ENCODE measurements at places on chromosomes 1 and 21.

- H3K4me1 ChIP-seq: no peaks in the 10 kb centered on the region
- H3K27ac ChIP-seq: no peak overlapping the region
- H3K27me3 ChIP-seq: peaks cover 61% of the 10 kb centered on the region
Observed at GRCh38 chr1:154862907-154863306, 7.2 kb downstream of the KCNN3 start.

DNA sequence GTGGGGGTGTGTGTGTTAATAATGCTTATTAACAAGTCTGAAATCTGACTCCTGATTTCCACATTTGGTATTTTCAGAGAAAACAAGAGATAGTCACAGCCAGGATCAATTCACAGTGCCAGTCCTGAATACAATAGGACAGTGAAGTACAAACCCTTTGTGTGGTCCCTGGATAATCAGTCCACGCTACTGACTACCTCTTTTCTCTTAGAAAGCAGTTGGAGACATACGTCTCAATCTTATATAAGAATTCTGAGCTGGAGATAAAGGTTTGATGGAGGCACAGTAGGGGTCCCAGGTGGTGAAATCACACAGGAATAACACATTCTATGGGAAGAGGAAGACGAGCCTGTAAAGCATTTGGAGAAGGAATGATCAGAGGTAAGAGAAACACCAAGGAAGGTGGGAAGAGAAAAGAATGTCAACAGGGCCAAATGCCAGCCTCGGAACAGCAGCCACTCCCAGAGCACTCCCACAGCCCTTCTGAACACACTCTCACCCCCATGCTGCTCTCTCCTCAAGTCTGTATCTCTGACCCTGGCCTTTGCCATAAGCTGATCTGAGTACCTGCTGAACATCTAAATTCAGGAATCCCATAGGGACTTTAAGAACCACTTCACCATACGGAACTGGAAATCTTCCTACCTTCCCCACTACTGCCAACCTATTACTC is 48.6 kb downstream of the TRAF5 start:
- H3K4me1 ChIP-seq: peaks cover 15% of the 10 kb centered on the region
- H3K27ac ChIP-seq: peak overlapping the region; percentile 80
- DNase-seq: no peak
- peaks cover 34% of the 10 kb centered on the region for H3K36me3 ChIP-seq
- H3K27me3 ChIP-seq: no peaks in the 10 kb centered on the region

- no peaks in the 10 kb centered on the region for H3K4me1 ChIP-seq
- no peaks in the 10 kb centered on the region for H3K27me3 ChIP-seq
- no peak overlapping the region for H3K4me3 ChIP-seq
- H3K27ac ChIP-seq: no peak overlapping the region
Observed at GRCh38 chr1:113012149-113012548, 56.2 kb upstream of the SLC16A1 start.

GRCh38 chr21:36437745-36438128 is 42.2 kb downstream of the CLDN14 start:
- H3K27ac ChIP-seq: no peak overlapping the region
- DNase-seq: no peak
- no peaks in the 10 kb centered on the region for H3K36me3 ChIP-seq
- H3K4me1 ChIP-seq: no peaks in the 10 kb centered on the region

DNA sequence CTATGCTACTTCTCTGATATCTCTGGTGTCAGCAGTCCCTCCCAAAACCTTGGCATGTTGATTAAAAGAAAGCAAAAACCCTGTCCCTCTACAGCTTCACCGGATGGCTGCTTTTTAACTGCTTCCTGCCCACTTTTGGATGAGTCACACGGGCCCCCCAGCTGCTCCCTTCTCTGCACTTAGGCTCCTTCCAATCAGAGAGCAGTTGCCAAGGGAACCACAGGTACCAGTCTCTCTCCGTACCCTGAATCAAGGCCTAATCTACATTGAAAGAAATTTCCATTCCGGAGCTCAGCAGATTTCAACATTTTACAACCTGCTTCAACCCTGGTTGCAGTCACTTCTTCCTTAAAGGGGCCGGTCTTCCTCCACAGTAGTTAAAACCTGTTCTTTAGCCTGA is 70.6 kb upstream of the GJB5 start:
- no peaks in the 10 kb centered on the region for H3K4me1 ChIP-seq
- no peak for DNase-seq
- peaks cover 43% of the 10 kb centered on the region for H3K27me3 ChIP-seq
- H3K27ac ChIP-seq: no peak overlapping the region
- H3K4me3 ChIP-seq: no peak overlapping the region

- H3K36me3 ChIP-seq: no peaks in the 10 kb centered on the region
- H3K4me3 ChIP-seq: no peak overlapping the region
- H3K27me3 ChIP-seq: no peaks in the 10 kb centered on the region
- no peak for DNase-seq
- no peaks in the 10 kb centered on the region for H3K4me1 ChIP-seq
- H3K27ac ChIP-seq: no peak overlapping the region
Observed at GRCh38 chr21:15421441-15421881, 308.3 kb upstream of the USP25 start.

GRCh38 chr1:166258017-166258416 is 91.2 kb upstream of the FAM78B start:
- H3K4me1 ChIP-seq: no peaks in the 10 kb centered on the region
- no peaks in the 10 kb centered on the region for H3K36me3 ChIP-seq
- no peak for DNase-seq
- H3K27ac ChIP-seq: no peak overlapping the region
- no peak overlapping the region for H3K4me3 ChIP-seq

GRCh38 chr1:24705260-24706073 is 39.8 kb upstream of the CLIC4 start:
- H3K4me3 ChIP-seq: no peak overlapping the region
- H3K4me1 ChIP-seq: peaks cover 13% of the 10 kb centered on the region

DNA sequence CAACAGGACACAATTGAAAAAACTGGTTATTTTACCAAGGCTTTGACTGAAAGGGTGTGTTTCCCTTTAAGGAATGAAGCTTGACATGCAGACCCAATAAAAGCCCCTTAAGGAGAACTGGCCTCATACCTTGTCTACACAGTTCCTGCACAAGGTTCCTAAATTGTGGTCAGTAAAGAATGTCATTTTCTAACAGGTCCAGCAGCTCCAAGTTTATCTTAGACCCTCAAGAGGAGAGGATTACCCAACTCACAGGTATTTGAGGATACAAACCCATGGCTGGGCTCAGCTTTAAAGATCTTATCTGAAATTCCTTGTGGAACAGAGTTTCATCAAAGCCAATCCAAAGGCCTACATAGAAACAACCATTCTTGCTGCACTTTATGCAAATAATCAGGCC is 31.4 kb upstream of the CBR3 start:
- H3K36me3 ChIP-seq: no peaks in the 10 kb centered on the region
- H3K27me3 ChIP-seq: peaks cover 66% of the 10 kb centered on the region
- H3K27ac ChIP-seq: no peak overlapping the region
- H3K4me3 ChIP-seq: no peak overlapping the region

GRCh38 chr1:168427051-168427450 is 116.7 kb downstream of the XCL2 start:
- H3K36me3 ChIP-seq: peaks cover 2% of the 10 kb centered on the region
- no peak for DNase-seq
- H3K4me3 ChIP-seq: no peak overlapping the region
- no peak overlapping the region for H3K27ac ChIP-seq

- no peaks in the 10 kb centered on the region for H3K4me1 ChIP-seq
- no peaks in the 10 kb centered on the region for H3K27me3 ChIP-seq
- H3K4me3 ChIP-seq: no peak overlapping the region
- H3K36me3 ChIP-seq: peaks cover 7% of the 10 kb centered on the region
- no peak for DNase-seq
Observed at GRCh38 chr1:206532368-206532767, 25.0 kb downstream of the RASSF5 start.

DNA sequence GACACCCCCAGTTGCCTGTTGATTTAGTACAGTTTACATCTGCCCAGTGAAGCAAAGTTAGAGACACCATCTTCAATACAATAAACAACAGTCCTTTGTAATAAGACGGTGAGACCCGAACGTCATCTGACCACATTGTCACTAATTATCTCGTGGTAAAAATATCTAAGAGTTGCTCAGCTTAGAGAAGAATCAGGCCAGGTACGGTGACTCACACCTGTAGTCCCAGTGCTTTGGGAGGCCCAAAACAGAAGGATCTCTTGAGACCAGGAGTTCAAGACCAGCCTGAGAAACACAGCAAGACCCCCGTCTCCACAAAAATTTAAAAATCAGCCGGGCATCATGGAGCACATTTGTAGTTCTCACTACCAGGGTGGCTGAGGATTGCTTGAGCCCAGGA is 53.5 kb downstream of the CD34 start:
- H3K4me3 ChIP-seq: no peak overlapping the region
- H3K36me3 ChIP-seq: peaks cover 16% of the 10 kb centered on the region
- no peaks in the 10 kb centered on the region for H3K27me3 ChIP-seq
- H3K4me1 ChIP-seq: peaks cover 58% of the 10 kb centered on the region
- H3K27ac ChIP-seq: peak overlapping the region; percentile 81

- DNase-seq: no peak
- H3K27me3 ChIP-seq: no peaks in the 10 kb centered on the region
- no peaks in the 10 kb centered on the region for H3K4me1 ChIP-seq
- no peak overlapping the region for H3K27ac ChIP-seq
- no peak overlapping the region for H3K4me3 ChIP-seq
- H3K36me3 ChIP-seq: no peaks in the 10 kb centered on the region
Observed at GRCh38 chr1:45891087-45891486, 87.7 kb downstream of the MAST2 start.

GRCh38 chr1:198500096-198500495 is 40.4 kb downstream of the ATP6V1G3 start:
- no peaks in the 10 kb centered on the region for H3K36me3 ChIP-seq
- H3K4me1 ChIP-seq: peaks cover 6% of the 10 kb centered on the region
- H3K27ac ChIP-seq: no peak overlapping the region

GRCh38 chr1:213414911-213415310 is 363.9 kb downstream of the RPS6KC1 start:
- no peak overlapping the region for H3K27ac ChIP-seq
- no peak for DNase-seq
- no peak overlapping the region for H3K4me3 ChIP-seq
- H3K4me1 ChIP-seq: no peaks in the 10 kb centered on the region
- H3K27me3 ChIP-seq: peaks cover 24% of the 10 kb centered on the region

DNA sequence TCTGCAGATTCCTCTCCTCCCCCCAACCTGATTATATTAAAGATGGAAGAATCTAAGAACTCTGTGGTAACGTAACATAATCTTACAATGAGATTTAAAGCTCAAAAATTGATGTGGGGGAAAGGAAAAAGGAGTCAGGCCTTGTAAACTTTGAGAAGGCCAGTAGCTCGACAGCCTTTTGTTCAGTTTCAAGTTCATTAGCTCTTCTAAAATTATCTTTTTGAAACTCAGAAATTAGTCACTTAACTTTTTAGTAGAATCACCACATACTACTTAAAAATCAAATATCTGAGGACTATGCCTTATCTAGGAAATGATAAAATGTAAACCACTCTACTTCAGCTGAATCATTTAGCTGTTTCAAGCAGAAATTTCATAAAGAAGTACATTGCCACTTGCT is 996.2 kb downstream of the AMY1C start:
- no peak overlapping the region for H3K4me3 ChIP-seq
- no peak for DNase-seq
- no peaks in the 10 kb centered on the region for H3K4me1 ChIP-seq
- no peaks in the 10 kb centered on the region for H3K27me3 ChIP-seq

DNA sequence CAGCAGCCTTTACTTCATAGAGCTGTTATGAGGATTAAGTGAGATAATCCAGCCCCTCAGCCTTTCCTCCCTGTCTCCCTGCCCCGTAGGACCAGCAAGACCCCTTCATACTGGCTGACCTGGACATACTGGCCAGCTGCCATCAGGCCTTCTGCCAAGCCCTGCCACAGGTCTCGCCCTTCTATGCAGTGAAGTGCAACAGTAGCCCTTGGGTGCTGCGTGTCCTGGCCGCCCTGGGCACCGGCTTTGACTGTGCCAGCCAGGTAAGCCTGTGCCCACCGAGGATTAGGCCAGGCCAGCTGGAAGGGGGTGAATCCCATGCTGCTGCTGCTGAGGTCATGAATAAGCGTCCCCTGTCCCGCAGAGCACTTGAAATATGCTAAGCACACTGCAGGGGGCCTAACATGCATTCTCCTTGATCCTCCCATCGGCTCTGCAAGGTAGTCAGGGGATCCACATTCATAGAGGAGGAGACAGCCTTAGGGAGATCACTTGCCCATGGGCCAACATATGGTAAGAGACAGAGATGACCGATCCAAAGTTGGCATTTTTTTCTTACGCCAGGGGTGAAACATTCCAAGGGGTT is 73.3 kb upstream of the TINAGL1 start:
- peaks cover 41% of the 10 kb centered on the region for H3K27me3 ChIP-seq
- H3K4me1 ChIP-seq: peaks cover 8% of the 10 kb centered on the region
- H3K36me3 ChIP-seq: no peaks in the 10 kb centered on the region
- H3K4me3 ChIP-seq: no peak overlapping the region
- DNase-seq: no peak

DNA sequence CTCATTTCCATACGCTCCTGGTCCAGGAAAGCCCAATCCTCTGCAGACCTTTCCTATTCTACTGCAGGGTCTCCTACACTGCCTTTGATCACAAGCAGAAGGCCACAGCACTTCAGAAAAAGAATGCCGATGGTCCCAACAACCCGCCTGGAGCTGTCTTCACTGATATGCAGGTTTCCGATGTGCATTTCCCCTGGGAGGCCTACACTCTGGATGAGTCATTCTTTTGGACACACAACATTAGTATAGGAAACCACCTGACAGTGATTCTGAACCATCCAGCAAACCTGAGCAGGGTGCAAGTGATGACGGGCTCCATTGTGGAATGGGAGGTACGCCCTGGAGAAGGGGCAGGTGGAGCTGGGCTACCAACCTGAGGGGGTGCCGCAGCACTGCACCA is 15.0 kb downstream of the PCAT6 start:
- no peak overlapping the region for H3K27ac ChIP-seq
- no peak for DNase-seq

GRCh38 chr1:46492269-46492853 is 2.7 kb downstream of the DMBX1 start:
- no peak overlapping the region for H3K4me3 ChIP-seq
- no peak overlapping the region for H3K27ac ChIP-seq
- peaks cover 84% of the 10 kb centered on the region for H3K27me3 ChIP-seq
- H3K4me1 ChIP-seq: peaks cover 14% of the 10 kb centered on the region

DNA sequence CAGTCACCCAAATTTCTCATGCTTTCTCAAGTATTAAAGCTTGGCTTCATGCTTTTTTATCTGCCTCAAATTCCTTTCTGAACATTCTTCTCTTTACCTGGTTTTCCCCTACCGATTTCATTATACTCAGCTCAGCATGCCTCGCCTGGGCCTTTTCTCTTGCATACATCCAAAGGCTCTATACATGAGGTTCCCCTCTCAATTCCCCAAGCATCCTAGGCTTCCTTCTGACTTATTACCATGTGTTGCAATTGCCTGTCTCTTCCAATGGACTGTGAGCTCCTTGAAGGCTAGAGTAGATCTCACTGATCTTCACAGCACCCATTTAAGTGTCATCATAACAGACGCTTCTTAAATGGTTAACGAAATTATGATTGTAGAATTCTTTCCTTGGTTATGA is 24.1 kb upstream of the CYP4A22 start:
- peaks cover 28% of the 10 kb centered on the region for H3K27me3 ChIP-seq
- no peaks in the 10 kb centered on the region for H3K4me1 ChIP-seq
- H3K27ac ChIP-seq: no peak overlapping the region
- no peak overlapping the region for H3K4me3 ChIP-seq
- no peak for DNase-seq
